ENCODE measurements at places on chromosomes 3 and 15.

GRCh38 chr3:115611630-115612029, 11.7 kb upstream of the GAP43 start:
- DNase-seq: no peak

GRCh38 chr3:140898340-140899180, 43.1 kb upstream of the SLC25A36 start:
- peak; percentile 77 for DNase-seq

- no peak for DNase-seq
These were observed 44.1 kb upstream of the TBC1D23 start for GRCh38 chr3:100216713-100217112.

GRCh38 chr3:138230525-138230924, 43.4 kb downstream of the ARMC8 start:
- no peak for DNase-seq

DNA sequence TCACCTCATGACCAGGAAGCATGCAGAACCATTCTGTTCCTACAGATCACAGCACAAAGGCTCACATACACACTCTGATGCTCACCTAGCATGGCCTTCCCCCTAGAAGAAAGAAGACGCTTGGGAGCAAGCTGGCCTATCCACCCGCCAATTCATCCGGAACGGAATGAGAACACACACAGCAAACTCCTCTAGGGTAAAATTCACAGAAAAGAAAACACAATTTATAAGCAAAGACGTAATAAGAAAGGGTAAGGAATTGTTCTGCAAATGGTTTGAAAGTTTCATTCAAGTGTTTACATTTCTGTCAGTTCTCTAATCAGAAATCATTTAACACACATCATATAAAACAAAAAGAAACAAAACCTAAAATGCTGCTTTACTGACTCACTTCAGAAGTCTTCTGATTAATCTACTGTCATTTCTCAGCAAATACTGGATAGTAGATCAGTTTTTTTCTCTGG, 218.1 kb downstream of the OSBPL10 start:
- no peak for DNase-seq

DNA sequence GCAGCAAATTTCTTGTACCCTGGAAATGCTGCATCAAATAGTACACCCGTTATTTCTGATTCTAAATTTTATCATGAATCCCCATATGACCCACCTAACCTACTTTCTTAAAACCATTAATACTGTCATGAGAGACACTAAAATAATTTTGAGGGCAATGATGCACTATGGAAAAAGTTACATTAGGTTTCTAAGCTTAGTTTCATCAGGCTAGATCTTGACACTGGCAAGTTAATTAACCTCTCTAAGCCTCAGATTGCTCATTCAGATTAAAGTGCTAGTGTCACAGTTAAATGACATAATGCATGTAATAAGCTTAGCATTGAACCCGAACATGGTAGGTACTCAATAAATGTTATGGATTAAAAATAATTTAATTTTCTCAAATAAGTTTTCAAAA, 8.2 kb downstream of the GOLIM4 start:
- DNase-seq: no peak

DNA sequence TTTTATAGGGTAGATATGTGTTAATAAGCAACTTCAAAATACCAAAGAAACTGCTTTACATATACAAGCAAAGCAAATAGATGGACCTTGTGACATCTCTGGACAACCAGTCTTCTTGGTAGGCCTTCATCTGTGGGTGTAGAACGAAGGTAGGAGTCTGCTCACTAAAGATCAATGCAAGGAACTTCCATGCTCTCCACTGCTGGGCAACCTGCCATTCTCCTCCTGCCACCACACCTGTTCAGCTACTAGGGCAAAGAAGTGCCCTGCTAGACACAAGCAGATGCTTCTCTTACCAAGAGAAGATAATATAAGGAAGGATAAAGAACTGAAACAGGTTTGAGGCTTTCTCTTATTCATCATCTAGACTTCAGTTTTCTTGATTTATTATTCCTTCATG, 12.6 kb downstream of the PPARG start:
- no peak for DNase-seq

DNA sequence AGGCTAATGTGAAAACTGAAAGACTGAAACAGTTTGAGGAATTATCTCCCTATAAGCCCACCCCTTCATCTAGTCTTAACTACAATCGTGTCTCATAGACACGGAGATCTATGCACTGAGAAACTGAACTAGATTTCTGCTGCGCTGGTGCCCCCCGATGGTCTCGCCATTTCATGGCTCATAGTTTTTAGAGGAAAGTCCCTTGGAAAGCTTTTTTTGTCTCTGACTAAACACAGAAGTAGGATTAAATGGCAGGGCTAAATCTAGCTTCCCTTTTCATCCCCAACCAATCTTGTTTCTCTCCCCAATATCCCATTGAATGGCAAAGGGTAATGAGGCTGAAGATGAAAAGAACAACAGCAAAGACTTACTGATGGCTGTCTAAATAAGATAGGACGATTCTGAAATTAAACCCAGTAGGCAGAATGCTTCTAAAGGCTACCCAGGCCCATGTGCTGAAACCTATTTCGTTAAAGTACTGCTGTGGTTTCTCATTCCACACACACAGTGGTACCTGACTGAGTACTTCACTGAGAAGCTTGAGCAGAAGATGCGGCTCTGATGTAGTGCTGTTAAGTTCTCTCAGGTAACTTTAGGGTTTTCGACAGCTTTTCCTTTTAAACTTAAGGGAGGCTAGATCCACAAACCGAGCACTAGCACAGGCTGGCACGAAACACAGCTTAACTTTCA, 142.7 kb downstream of the GADL1 start:
- no peak for DNase-seq

- DNase-seq: no peak
These were observed 3.6 kb downstream of the RNF168 start for GRCh38 chr3:196499807-196500524.

DNA sequence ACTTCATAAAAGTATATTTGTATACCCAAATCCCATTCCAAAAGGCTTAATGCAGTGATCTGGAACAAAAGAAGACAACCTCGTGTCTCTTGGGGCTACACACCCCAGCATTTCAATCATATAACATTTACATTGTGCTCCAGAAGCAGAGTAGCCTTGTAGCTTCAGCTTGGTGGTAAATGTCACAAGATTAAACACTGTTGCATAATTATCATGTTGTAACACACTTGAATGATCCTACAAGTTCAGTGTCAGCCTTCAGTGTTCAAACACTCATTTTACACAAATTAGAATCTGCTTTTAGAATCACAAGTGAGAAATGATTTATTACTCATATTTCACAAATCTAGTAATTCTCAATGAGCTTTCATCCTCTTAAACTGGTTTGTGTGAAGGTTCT, 122.6 kb downstream of the CNTN3 start:
- DNase-seq: no peak

GRCh38 chr15:95522533-95522932, 808.0 kb upstream of the NR2F2 start:
- no peak for DNase-seq

DNA sequence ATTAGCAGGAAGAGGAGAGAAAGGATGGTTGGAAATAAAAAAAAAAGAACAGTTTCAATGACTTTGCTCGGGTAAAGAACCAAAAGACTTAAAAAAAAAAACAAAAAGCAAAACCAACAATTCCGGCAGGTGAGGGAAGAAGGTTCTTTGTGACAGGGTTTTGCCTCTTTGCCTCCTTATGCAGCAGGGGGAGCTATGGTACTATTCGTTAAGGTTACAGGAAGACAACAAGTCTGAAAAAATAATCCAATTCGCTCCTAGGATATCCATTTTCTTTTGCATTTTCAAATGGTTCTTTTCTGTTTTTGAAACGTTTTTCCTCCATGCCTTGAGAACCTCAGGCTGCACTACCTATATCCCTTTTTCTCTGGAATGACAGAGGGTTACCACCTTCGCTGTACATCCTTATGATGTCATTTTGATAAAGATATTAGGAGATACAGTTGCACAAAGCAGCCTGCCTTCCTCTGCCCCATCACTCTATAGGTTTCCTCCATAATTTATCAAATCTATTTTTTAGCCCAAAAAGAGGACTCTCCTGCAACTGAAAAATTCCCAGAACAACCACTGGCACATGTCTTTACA, 55.0 kb downstream of the CFAP20DC start:
- DNase-seq: peak; percentile 73

- DNase-seq: no peak
These were observed 81.9 kb upstream of the ADAMTSL3 start for GRCh38 chr15:83571820-83572707.

DNA sequence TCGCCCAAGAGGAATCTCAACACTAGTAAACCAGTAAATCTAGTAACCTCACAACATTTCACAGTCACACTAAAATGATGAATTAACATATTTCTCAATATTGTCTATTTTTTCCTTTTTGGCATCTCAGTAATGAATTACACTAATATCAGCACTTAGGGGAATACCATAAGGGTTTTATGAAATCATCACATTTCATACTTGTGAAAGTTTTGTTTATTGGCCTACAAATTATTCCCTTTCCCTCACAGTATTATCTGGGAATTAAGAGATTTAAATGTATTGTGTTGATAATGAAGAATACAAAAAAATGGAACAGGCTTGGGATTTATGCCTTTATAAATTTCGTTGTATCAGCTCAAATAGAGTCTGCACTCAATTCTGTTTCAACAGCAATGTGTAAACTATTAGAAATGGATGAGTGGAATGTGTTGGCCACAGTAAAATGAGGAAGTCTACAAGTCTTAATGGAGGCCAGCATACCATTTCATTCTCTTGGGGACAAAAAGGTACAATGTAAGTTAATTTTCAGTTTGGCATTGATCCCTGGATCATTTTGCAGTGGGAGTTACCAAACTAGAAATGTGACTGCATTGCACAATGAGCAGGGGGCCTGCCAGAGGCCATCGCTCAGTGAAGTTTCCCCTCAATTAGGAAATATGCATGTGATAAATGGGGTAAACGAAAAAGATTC, 195.4 kb downstream of the FMN1 start:
- DNase-seq: no peak

DNA sequence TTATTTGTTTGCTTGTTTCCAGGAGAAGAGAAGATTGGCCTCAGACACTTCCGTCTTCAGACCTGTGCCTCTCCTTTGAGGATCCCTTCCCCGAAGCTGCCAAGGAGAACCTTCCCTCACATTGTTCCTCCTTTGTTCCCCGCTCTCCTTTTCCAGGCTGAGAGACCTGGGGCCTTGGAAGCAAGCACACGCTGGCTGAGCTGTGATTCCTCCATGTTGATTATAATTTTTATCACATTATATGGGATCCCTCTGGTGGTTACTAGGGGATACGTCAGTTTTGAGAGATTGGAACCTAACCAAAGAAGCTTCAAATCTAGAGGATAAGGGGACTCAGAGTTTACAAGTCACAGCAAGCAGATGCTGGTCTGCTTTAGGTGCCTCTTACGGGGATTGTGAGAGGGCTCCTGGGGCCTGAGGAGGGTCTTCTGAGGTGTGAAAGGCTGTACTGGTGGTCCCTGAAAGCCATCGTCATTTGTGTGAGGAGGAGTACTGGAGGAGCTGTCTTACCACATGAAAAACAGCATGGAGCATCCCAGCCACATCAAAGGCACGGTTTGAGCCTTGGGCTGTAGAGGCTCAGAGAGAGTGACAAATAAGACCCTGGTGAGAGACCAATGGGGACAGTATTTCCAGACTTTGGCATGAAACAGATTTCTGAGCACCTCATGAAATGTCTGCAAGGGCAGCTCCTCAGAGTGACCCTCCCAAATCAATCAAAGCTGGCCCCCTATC, 760.1 kb upstream of the CFAP20DC start:
- peak; percentile 62 for DNase-seq

GRCh38 chr3:147688868-147689267, 279.7 kb downstream of the ZIC1 start:
- no peak for DNase-seq

- no peak for DNase-seq
These were observed 118.2 kb upstream of the THBS1 start for GRCh38 chr15:39462691-39463090.

DNA sequence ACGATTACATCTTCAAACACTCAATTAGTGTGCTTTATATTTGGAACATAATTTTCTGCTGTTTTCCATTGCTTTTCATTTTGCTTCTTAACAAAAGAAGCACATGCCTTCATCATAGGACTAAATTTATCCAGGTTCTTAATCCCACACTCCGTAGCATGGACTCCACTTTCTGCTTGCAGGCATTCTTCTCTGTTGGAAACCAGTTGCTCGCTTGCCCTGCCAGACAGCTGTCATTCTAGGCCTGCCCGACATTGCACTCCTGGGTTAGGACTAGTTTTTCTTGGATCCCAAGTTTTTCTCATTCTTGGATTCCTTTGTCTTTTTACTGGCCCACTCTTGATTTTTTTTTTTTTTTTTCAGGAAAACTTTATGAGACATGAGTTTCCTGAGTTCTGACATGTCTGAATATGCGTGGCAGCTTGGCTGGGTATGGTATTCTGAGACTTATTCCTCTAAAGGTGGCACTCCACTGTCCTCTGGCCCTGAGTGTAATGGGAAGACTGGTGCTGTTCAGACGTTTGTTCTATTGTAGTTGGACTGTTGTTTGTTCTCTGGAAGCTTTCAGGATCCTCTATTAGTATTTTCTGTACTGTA, 6.3 kb upstream of the ATP1B3 start:
- DNase-seq: no peak

GRCh38 chr3:76181213-76181612, 395.9 kb upstream of the ZNF717 start:
- no peak for DNase-seq

DNA sequence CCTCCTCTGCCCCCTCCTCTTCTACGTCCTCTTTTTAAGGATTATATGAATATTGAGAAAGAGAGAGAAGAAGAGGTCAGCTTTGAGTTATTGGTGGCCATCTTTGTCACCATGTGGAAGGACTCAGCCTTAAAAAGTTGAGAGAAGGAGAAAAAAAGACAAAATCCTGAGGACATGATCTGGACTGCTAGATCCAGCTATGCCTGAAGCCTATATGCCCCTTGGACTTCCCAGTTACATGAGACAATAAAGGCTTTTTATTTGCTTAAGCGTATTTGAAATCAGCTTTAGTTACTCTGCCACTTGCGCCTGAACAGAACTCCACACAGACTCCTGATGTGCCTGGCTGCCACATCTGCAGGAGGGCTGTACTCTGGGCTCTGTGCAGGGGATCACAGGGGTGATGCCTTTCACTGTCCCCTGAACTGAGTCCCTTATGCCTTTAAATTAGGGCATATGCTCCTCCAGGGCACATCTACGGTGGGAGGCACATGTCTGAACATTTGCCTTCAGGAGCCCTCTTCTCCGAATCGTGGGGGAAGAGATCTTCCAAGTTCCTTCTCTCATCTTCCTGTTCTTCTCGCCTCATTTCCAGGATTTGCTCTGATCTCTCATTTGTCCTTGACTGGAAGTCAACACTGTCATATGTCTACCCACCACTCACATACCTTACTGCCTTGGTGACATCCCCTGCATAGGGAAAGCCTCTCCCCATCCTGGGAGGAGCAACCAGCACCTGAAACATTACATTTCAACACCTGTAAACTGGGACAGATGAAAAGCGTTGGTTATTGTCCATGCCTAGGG, 14.0 kb upstream of the PLA2G4E start:
- DNase-seq: no peak
